ENCODE measurements at places on chromosomes 7 and 10. TPM values are rescaled to one million over a fixed set of nuclear protein-coding genes. Genes with fewer than 3 reads are reported as not detected.

- DNase-seq, result no peak
These were observed 36.5 kb downstream of the CALML5 start for GRCh38 chr10:5462841-5463293.

GRCh38 chr10:113879691-113880090 is 25.2 kb downstream of the NHLRC2 start:
- no peak for DNase-seq

WNT2 gene
- total RNA-seq, result 21.7 TPM

DNA sequence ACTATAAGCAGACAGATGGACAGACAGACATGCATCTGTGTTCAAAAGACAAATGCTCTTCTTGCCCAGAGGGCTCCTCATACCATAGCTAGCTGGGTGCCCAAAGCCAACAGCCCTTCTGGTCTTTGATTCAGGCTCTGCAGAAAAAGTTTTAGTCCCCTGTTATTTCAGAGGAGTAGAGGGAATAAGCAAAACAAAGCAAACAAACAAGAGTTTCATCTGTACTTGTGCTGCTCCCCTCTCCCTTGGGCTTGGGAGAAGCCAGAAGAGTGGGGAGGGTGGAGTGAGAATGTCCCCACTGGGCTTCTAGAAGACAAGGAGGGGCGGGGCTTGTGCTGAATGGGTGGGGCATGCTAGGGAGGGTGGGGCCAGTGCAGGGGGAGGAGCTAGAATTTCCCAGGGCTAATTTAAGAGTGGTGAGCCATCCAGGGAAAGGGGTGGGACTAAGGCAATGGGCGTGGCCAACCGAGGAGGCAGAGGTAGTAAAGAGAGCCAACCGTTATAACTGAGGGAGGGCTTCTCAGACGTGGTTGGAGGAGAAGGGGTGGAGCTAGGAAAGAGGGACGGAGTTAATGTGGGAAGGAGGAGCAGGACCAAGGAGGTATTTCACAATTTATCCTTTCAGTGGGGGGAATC is 101.2 kb upstream of the MGMT start:
- DNase-seq, result no peak

SFTPA1 gene
- total RNA-seq, result 11,086 TPM

GRCh38 chr10:125538947-125539731 is 143.8 kb downstream of the TEX36 start:
- no peak for DNase-seq

DNA sequence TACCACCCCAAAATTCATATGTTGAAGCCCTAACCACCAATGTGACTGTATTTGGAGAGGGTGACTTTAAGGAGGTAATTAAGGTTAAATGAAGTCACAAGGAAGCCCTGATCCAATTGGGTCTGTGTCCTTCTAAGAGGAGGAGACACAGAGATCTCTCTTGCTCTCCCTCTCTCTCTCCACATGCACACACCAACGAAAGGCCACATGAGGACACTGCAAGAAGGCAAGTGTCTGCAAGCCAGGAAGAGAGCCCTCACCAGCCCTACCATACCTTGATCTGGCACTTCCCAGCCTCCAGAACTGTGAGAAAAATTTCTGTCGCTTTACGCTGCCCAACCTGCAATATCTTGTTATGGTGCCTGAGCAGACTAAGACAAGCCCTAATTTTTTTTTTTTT is 56.0 kb upstream of the NEBL start:
- no peak for DNase-seq

DNA sequence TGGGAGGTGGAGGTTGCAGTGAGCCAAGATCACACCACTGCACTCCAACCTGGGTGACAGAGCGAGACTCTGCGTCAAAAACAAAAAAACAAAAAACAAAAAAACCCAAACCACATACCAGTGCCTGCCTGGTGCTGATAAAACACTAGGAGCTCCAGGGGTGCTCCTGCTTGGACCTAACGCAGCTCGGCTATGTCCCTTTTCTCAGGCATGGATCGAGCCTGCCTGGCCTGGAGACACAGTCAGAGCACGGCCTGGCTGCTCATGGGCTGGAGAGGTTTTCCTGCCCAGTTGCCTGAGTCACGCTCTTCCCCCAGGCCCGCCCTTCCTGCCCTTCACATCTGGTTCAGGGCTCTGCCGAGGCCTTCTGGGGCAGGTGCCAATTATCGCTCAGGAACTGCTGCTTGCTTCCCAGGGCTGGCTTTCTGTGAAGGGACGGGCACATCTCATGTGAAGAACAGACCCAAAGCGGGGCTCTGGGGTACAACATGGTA is 12.6 kb upstream of the NPFFR1 start:
- DNase-seq, result peak; percentile 58

TRRAP gene
- 32.5 TPM for total RNA-seq

Data from left lung (tissue), 14 donors.